ENCODE measurements at places on chromosomes 1 and 21.

GRCh38 chr1:12178511-12178910 lies 11.7 kb downstream of the TNFRSF1B start:
- DNase-seq: no peak

DNA sequence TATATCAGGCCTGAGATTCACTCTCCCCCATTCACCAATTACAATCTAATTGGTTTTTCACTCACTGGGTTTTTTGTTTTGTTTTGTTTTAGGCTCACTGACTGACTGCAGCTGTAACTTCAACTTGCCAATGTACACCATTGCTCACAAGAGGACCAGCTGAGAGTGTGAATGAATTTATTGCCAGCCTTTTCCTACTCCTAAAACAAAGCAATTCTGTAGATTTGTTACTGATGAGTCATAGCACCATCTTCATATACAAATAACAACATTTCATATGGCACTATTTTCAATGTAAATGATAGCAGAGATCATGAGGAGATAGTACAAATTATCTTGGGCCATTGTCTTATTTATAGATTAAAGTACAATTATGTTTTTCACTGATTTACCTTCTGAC lies 76.0 kb upstream of the DPYD start:
- no peak for DNase-seq

DNA sequence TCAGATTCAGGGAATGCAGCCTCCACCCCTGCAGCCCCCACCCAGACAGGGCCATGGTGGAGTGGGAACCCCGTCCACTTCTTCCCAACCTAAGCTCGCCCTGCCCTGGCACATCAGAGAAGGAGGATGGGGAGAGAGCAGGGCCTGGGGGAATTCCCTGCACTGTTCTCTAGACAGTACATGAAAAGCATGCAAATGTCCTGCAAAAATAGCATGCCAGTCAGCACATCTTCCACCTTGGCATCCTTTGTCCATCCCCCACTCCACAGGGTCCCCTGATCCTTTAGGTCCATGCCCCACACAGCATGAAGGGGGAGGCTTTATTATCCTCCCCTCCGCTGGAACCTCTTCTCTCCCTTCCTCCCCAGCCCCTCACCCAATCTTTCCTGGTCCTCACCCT lies 35.0 kb upstream of the RD3 start:
- no peak for DNase-seq

DNA sequence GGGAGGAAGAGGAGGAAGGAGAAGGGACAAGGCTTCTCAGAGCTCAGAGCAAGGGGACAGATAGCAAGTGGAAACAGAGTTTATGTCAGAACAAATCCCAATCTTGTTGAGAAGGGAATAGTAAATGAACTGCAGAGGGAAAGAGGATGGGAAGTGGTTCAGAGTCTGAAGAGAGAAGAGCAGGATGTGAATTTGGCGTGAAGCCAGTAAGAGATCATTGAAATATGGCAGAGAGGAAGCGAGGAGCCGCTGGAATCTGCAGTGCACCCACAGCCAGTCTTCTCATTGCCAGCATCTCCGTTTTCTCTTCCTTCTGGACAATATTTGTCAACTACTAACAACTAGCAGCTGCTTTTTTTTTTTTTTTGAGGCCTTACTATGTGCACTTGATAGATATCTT lies 19.1 kb downstream of the OLFML3 start:
- DNase-seq: no peak

DNA sequence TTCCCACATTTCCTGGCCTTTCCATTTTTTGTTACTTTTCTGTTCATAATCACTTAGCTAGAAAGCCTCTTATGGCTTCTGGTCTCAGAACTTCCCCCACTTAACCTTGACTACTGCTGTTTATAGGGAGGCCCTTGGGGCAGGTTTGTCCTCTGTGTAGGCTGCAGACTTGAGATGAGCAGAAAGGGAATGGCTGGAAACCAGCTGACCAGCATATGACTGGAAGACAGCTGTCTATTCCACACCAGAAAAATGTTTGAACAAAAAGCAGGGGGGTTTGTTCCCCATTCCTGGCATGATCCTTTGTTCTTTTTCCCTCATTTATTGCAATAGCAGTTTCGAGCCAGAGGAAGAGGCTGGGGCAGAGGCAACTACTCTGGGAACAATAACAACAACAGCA lies 4.9 kb upstream of the SH3D21 start:
- DNase-seq: no peak

- no peak for DNase-seq
These were observed 6.9 kb upstream of the C1orf216 start for GRCh38 chr1:35725596-35725995.

GRCh38 chr21:46618738-46619379 lies 14.0 kb upstream of the S100B start:
- DNase-seq: no peak

- no peak for DNase-seq
These were observed 46.2 kb upstream of the COL24A1 start for GRCh38 chr1:86202552-86203340.

GRCh38 chr1:150087415-150087814 lies 19.8 kb downstream of the VPS45 start:
- DNase-seq: no peak

- no peak for DNase-seq
These were observed 1.4 kb upstream of the DPM3 start for GRCh38 chr1:155141749-155142148.

Data from mesothelial cell of epicardium (in vitro differentiated cells).